Stimulated activated memory B cell treated with anti-CD40 and anti-IgM and Interleukin-4, amounts not matched to agents 10 μg/mL and 1 μg/mL and 100 μg/mL, for 72 hours (primary cell): ENCODE measurements at places on chromosomes 16 and 17.
A peak's percentile ranks its signal among the peaks of the same experiment; 100 is the strongest.

- ATAC-seq, result no peak
Measured at GRCh38 chr17:4645642-4646041, 4.2 kb upstream of the ALOX15 start.

DNA sequence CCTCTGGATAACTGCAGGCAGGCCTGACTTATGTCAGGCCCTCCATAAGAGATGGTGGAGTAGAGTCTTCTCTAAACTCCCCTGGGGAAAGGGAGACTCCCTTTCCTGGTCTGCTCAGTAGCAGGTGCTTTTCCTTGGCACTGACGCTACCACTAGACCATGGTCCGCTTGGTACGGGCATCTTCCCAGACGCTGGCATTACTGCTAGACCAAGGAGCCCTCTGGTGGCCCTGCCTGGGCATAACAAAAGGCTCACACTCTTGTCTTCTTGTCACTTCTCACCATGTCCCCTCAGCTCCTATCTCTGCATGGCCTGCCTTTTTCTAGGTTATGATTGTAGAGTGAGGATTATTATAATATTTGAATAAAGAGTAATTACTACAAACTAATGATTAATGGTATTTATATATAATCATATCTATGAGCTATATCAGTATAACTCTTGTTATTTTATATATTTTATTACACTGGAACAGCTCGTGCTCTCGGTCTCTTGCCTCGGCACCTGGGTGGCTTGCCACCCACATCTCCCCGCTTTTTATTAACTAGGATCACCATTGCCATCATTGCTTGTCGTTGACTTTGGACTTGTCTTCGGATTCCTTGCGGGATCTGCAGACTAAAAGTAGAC lies 59.8 kb upstream of the ARL4D start:
- no peak for ATAC-seq

- no peak for ATAC-seq
Measured at GRCh38 chr16:10970065-10970464, 25.7 kb downstream of the CLEC16A start.

DNA sequence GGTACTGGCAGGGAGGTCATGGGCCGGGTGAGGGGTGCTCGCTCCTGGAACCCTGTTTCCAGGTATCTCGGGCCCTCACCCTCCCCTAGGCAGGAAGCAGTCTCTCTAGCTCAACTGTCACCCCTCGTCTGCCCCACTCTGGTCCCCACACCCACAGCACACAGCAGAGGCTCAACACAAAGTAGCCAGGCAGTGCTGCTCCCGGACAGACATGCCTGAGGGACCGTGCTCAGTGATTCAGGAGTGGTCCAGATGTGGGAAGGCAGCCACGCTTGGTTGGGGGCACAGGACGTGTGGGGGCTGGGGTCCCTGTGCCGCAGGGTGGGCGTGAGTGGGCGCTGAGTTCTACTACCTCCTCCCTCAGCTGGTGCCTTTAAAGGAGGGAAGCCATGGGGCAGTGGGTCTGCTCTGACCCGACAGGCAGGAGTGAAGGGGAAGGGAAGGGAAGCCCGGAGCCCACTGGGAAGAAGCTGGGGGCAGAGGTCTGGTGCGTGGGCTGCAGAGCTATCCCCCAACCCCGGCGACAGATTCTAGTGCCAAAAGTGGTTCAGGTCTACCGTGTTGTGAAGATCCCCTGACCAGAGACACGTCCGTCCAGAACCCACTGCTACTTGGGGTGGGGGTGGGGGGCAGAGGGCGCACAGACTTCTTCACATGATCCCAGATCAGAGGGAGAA lies 11.8 kb downstream of the SLC16A3 start:
- ATAC-seq, result no peak

DNA sequence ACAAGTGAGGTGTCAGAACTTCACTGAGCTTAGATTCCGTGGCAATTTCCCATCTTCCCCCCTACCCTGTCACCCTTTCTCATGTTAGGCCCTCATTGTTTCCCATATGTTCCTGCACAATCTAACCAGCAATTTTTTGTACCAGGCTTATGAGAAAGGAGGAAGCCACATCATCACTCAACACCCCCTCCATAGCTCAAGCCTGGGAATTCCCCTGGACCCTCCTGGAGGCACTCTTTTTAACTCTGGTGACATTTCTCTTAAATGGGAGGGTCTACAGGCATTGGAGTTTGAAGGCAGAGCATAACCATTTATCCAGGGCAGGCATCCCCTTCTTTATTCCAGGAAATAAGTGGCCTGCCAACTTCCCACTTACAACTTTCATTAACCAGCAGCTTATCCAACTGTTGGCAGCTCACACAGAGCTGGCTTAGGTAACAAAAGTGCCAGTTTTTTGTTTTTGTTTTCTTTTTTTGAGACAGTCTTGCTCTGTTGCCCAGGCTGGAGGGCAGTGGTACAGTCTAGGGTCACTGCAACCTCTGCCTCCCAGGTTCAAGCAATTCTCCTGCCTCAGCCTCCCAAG lies 10.4 kb upstream of the GLG1 start:
- no peak for ATAC-seq

- ATAC-seq, result no peak
Measured at GRCh38 chr17:53749178-53749577, 73.5 kb upstream of the KIF2B start.

- no peak for ATAC-seq
Measured at GRCh38 chr16:57996406-57997175, 3.9 kb downstream of the ZNF319 start.

GRCh38 chr16:68283346-68283745 lies 19.0 kb downstream of the SLC7A6 start:
- ATAC-seq, result no peak

DNA sequence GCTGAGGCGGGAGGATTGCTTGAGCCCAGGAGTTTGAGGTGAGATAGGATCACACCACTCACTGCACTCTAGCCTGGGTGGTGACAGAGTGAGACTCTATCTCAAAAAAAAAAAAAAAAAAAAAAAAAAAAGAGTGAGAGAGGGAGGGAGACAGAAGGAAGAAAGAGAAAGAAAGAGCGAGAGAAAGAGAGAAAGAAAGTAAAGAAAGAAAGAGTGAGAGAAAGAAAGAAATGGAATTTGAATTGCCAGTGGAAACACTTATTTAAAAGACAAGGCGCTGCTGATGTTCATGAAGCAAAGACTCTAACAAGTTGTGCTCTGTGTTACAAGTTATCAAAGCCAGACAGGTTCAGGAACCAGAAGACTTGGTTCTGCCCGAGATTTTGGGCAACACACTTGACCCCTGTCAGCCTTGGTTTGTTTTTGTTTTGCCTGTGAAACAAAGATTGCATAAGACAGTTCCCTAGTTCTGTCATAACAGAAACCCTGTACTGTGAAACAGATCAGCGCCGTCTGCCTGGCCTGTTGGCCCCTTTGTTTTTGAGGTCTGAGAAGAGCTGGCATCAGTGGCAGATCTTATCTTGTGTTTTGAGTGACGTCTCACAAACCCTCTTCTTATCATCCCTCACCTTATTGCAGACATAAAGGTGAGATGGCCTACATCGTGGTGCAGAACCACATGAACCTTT lies 55.4 kb upstream of the ENDOV start:
- ATAC-seq, result no peak

- ATAC-seq, result no peak
Measured at GRCh38 chr17:57584050-57584551, 161.0 kb downstream of the CCDC182 start.

DNA sequence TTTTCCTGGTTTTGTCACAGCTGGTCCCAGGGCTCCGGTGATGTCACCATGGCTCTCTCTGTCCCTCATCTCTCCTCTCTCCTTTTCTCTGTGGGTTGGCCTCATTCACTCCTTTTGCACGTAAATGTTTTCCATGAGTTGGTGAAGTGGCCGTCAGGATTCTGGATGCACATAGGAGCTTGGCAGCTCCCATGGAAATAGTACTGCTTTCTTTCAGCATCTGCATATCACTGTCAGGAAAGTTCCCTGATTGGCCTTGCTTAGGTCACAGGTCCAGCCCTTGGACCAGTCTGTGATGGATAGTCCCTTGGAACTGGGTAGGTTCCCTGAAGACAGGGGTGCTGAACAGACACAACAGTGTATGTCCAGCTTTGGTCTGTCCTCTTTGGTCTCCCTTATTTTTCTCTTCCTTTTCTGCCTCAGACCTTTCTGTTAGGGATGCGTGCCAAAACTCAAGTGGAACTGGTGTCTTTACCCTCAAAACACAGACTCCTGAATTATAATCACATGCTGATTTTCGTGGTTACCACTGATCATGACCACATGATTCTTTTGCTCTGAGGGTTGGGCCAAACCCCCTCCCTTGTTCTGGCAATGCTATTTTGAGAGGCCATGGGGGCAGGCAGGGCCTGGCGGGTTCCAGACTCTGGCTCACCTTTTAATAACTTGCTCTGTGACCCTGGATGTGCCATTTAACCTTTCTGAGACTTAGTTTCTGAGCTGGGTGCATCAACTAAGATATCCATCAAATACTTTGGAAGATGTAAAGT lies 99.0 kb downstream of the MSI2 start:
- ATAC-seq, result no peak

GRCh38 chr16:12504312-12504711 lies 299.4 kb downstream of the CPPED1 start:
- ATAC-seq, result no peak

DNA sequence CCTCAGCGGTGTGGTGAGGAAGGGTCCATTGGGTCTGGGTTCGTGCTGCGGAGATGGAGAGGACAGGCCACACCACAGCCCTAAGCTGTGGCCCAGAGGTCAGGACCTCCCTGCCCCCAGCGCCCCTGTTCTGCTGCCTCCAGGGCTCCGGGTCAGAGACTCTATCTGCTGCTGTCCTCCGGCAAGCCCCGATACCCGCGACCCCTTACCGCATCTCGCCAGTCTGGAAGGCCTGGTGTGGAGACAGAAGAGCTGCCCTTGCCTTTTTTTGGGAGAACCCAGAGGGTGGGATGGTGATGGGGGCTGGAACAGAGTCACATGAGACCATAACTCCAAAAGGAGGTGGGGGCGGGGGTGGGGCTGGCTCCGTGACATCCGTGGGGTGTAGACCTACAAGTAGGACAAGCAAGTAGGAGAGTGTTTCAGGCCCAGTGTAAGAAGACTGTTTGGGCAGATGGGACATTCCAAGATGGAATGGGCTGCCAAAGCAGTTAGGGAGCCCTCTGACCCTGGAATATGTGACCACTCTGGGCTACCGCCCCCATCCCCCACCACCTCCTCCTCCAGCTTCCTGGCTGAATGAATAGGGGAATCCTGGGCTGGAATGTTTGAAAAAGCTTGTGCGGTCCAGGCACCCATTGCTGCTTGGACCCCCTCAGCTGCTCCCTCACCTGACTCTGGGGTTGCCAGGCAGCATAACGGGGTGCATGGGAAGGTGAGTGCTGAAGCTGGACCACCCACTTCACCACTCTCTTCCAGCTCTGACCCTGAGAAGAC lies 1.4 kb downstream of the XYLT2 start:
- ATAC-seq, result no peak

DNA sequence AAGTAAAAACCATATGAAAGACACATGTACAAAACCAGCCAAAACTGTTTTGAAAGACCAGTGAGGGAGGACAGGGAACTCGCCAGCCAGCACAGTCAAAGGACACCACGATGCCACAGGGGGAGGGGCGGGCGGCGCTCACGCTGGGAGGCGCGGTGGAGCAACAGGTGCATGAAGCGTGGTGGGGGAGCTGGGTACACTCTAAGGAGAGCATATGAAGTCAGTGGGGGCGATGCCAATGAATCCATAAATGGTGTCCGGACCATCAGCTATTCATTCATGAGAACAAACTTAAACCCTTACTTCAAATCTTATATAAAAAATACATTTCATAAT lies 101.0 kb upstream of the DNAH17 start:
- no peak for ATAC-seq

GRCh38 chr17:68867759-68868516 lies 87.3 kb downstream of the ABCA8 start:
- no peak for ATAC-seq

- peak; percentile 80 for ATAC-seq
Measured at GRCh38 chr16:71358464-71358998, at the start of gene CALB2. TSS of gene CALB2 (plus strand) at chr16:71358723. CDS start at chr16:71358793, 70 bp downstream.

- no peak for ATAC-seq
Measured at GRCh38 chr17:76554131-76554530, 14.3 kb downstream of the PRCD start.

GRCh38 chr17:31391496-31391949 lies at the start of gene RAB11FIP4:
TSS of gene RAB11FIP4 (plus strand) at chr17:31391675. CDS start at chr17:31391853, 178 bp downstream.
- ATAC-seq, result peak; percentile 59

GRCh38 chr17:77285594-77286390 lies 145.0 kb downstream of the SEC14L1 start:
- no peak for ATAC-seq

GRCh38 chr16:13992322-13992721 lies 72.4 kb downstream of the ERCC4 start:
- no peak for ATAC-seq

DNA sequence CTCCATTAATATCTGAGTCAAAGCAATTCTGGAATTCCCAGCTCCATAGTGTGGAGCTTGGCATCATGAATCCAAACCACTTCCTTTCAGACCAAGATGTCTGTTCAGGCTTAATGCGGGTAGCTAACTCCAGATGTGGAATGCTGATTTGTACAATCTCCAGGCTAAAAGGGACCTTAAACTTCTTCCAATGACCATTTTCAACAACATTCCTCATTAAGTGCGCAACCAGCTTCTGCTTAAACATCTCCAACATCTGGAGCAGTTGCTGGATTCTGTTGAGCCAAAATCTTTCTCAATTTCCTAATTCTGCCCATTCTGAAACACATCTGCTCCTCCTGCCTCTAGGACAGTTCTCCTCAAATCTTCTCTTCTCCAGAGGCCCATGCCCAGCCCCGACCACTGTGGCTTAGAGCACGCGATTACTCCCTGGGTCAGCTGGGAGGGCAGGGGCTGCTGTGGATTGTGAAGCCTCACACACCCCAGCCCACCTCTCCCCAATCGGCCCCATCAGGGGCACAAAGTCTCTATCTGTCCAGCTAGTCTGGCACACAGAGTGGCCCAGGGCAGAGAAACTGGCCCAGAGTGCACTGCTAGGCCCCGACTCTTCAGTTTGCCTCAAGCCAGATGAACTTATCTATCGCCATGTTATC lies 36.2 kb downstream of the ASPA start:
- no peak for ATAC-seq

- peak; percentile 61 for ATAC-seq
Measured at GRCh38 chr17:35345926-35346771, 27.3 kb downstream of the SLFN11 start.

DNA sequence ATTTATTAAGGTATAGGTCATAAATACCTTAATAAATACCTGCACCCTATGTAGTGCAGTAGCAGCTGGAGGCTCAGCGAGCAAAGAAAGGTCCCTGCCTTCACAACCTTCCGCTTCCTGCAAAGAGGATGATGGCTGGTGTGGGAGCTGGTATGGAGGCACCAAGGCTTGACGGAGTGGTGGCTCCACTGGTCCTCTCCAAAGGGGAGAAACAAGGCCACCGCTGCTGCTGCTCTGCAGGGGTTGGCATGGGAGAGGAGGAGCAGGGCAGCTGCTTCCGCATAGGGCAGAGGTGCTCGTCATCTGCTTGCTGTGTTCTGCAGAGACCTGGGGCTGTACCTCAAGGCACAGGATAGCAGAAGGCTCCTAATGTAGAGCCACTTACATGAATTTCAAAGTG lies 52.8 kb downstream of the NDEL1 start:
- ATAC-seq, result no peak
